Stimulated activated CD4-positive, alpha-beta T cell treated with anti-CD3 and anti-CD28 coated beads, Interleukin-4, amount 100 ng/mL, for 24 hours (primary cell): ENCODE measurements at places on chromosomes 13 and 19.

DNA sequence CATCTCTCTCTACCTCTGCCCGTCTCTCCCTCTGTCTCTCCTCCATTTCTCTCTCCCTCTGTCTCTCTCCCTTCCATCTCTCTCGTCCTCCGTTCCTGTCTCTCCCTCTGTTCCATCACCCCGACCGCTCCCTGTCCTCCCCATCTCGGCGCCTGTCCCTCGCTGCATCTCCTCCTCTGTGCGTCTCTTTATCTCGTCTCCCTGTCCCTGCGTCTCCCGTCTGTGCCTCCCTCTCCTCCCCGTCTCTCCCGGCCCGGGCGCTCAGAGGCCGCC is 4.6 kb downstream of the GRIN2D start:
- no peak for DNase-seq

DNA sequence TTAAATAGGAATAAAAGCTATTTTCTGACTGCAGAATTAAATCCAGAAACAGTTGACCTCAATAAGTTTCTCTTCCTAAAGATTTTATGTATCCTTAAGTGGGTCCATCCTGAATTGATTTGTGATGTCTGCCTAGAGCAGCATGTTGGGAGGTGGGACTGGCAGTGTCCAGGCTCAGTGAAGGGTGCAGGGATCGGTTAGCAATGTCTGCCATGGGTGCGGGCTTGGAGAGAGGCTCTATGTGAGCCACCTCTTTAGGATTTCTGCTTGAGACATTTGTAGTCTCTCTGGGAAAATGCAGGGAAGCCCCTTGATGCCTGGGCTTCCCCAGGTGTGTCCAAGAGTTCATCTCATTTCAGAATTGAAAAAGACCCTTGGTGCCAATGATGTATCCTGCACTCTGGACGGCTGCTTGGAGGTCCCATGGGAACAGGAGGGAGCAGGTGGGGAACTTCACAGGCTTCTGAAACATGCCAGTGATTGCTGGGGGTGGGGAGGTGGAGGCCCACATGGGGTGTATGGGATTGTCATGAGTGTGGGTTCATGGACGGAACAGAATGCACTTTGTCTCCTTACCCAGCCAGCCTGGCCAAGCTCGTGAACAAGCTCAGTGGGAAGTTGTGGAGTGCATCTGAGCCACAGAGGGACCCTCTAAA is 6.2 kb upstream of the COLGALT1 start:
- DNase-seq, result no peak

DNA sequence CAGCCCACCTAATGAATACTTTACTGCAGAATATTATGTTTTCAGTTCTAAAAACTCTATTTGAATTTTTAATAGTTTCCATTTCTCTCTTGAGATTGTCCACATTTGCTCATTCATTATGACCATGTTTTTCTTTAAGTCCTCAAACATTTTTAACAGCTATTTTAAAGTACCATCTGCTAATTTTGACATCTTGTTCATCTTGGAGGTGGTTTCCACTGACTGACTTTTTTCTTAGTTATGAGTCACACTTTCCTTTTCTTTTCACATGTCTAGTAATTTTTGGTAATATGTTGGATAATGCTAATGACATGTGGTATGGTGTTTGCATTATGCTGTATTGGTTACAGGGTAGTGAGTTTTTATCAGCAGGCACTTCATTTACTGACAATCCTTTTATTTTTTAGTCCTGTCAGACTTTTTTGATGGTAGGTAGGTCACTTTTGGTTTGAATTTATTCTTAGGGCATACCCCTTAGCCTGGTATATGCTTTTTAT is 15.4 kb upstream of the ESD start:
- DNase-seq, result no peak

DNA sequence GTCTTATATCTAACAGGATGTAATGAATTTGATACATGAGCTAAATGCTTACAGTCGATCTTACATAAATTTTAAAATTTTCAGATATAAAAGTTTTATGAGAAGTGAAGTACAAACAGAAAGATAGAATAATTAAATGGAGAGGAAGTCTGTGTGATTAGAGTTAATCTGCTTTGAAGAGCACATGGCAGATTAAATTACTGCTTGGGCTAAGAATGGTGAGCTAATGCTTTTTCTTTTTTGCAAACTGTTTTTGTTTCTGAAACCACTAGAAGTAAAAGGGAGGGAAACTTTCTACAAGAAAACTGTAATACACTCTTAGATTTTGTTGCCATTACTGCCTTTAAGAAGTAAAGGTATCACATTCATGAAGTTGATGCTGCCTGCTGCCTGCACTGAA is 96.3 kb upstream of the SPRY2 start:
- no peak for DNase-seq

GRCh38 chr13:113876346-113877148 is 12.7 kb upstream of the GAS6 start:
- DNase-seq, result no peak

GRCh38 chr13:20130652-20131051 is 30.2 kb downstream of the GJA3 start:
- no peak for DNase-seq
